ENCODE measurements at places on chromosomes 1 and 21.

DNA sequence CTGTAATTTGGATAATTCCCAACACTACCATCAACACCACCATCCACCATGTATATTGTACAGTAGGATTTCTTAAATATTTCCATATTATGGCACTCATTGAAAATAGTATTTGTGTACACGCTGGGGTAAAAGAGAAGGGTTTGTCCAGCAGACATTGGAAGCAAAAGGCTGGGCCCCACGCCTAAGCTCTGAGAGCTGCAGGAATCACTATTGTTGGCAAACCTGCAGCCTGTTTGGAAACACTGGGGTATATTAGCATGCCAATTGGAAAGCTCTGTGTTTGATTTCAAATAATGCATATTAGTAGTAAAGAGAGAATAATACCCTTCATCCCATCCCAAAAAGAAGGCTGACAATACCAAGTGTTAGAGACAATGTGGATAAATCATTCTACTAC is 81.5 kb upstream of the DPYD start:
- DNase-seq = no peak

- no peak for DNase-seq
Observed at GRCh38 chr1:199612976-199613774, 414.3 kb upstream of the NR5A2 start.

- DNase-seq = no peak
Observed at GRCh38 chr1:231527586-231528171, 790 bp upstream of the TSNAX start.

GRCh38 chr1:7410156-7410555 is 360.9 kb upstream of the VAMP3 start:
- peak; percentile 2 for DNase-seq

- no peak for DNase-seq
Observed at GRCh38 chr1:5877001-5877400, 115.2 kb downstream of the NPHP4 start.

GRCh38 chr1:222286011-222286410 is 261.9 kb downstream of the HHIPL2 start:
- no peak for DNase-seq

All from adrenal gland (tissue), 19 donors.